Esophagus muscularis mucosa (tissue), 4 donors: ENCODE measurements at places on chromosomes 5 and 9. TPM values are rescaled to one million over a fixed set of nuclear protein-coding genes. Genes with fewer than 3 reads are reported as not detected.

The SLC36A2 gene
- not detected for total RNA-seq

The PFN3 gene
- not detected for total RNA-seq

The ARHGAP26 gene
- 26.3 TPM for total RNA-seq

The GABBR2 gene
- total RNA-seq = 0.26 TPM

The ADAMTS13 gene
- total RNA-seq = 1.5 TPM

The TSPAN17 gene
- total RNA-seq = 18.6 TPM

The CANX gene
- total RNA-seq = 403 TPM

The CER1 gene
- total RNA-seq = not detected

The FABP6 gene
- not detected for total RNA-seq

The LCN12 gene
- not detected for total RNA-seq

The ANAPC2 gene
- 25.2 TPM for total RNA-seq

The PLPP7 gene
- total RNA-seq = 15.6 TPM

The IZUMO3 gene
- not detected for total RNA-seq

The HMGCR gene
- total RNA-seq = 15.6 TPM

The OTULINL gene
- total RNA-seq = 7.1 TPM

The KIAA1958 gene
- 5.8 TPM for total RNA-seq

The ANGPTL2 gene
- total RNA-seq = 33.8 TPM

The TNFAIP8 gene
- total RNA-seq = 26.2 TPM

The FAM221B gene
- not detected for total RNA-seq
